ENCODE measurements at places on chromosomes 7 and 10.
A peak's percentile ranks its signal among the peaks of the same experiment; 100 is the strongest.

GRCh38 chr7:23476286-23477156, 6.2 kb upstream of the IGF2BP3 start:
- DNase-seq, result no peak

GRCh38 chr7:91165006-91165845, 99.0 kb upstream of the FZD1 start:
- no peak for DNase-seq

DNA sequence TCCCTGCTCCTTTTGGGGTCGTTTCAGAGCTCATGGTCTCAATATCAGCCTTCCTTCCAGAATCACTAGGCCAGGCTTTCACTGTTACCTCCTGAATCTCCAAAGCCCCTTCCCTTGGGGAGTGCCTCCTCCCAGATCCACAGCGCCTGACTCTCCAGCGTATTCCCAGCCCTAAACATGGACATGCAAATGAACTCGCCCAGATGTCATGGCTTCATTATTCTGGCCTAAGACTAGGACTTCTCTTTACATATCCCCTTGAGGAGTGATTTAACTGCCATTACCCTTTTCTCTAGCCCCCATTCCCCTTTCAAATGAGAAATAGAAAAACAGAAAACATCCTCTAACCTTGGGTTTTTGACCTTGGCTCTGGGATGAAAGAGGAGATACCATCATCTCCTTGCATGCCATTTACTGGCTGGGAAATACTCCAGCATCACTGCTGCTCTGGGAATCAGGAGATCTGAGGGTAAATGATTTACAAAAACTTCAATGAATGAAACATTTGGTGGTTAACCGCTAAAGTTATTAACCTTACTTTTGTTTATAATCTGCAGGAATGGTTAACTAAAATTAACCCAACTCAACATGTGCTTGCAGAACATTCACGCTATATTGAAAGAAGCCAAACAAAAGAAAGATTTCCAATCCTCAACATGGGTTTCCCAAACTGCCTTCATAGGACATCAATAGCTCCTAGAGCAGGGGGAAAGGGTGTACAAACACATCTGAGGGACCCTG, 37.0 kb downstream of the FAM171A1 start:
- DNase-seq, result no peak

- no peak for DNase-seq
These were observed 13.1 kb upstream of the LIPF start for GRCh38 chr10:88651101-88651551.

GRCh38 chr7:150686030-150686631, 625 bp downstream of the GIMAP2 start:
- DNase-seq, result no peak

- no peak for DNase-seq
These were observed 942.5 kb downstream of the KCNMA1 start for GRCh38 chr10:76695069-76695468.

DNA sequence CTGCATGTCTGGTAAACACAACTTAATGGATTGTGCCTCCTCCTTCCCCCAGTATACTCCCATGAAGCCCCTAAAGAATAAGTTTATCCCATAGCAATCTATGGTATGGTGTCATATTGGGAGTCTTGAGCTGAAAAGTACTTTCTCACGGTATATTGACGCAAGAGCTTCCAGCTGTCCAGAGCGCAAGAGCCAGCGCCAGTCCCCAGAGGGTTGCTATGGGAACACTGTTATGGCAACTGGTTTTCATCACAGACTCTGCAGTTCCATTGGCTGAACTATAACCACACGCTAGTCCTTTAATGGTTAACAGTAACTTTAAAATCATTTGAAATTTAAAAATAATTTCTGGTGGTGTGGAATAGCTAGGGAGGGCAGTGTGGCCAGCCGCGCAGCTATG, 46.9 kb downstream of the PRPF18 start:
- DNase-seq, result peak; percentile 85

GRCh38 chr7:142364551-142364950, 106.7 kb upstream of the PRSS58 start:
- no peak for DNase-seq

DNA sequence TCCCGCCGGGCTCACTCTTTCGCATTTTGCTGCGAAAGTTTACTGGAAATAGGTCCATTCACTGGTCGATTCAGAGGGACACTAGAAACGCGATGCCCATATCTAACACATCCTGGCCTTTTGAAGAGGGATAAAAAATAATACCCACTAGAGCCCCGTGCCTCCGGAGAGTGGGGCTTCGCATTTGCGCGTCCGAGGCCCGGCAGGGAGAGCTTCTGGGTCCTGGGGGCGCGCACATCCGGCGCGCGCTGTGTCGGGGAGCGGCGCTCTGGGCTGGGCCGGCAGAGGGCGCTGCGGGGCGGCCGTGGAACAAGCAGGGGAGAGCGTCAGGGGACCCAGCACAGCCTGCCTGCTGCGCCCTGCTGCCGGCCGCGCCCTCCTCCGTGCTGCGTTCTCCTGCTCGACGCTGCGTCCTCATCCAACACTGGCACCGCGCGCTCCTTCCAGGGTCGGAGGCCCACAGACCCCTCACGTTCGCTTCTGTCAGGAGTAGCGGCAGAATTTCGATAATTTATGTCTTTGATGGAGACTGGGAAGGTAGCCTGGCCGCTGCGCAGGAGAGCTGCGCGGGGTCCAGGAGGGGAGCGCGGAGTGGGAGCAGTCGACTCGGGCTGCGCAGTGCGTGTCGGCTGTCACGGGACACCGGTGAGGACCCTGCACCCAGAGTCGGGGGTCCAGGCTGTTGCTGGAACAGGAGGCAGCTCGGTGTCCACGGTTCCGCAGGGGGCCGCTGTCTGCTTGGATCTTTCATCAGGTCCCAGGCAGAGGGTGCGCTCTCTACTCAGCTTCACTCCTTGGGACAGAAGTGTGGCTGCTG, 41.5 kb upstream of the ZNF32 start:
- peak; percentile 96 for DNase-seq

DNA sequence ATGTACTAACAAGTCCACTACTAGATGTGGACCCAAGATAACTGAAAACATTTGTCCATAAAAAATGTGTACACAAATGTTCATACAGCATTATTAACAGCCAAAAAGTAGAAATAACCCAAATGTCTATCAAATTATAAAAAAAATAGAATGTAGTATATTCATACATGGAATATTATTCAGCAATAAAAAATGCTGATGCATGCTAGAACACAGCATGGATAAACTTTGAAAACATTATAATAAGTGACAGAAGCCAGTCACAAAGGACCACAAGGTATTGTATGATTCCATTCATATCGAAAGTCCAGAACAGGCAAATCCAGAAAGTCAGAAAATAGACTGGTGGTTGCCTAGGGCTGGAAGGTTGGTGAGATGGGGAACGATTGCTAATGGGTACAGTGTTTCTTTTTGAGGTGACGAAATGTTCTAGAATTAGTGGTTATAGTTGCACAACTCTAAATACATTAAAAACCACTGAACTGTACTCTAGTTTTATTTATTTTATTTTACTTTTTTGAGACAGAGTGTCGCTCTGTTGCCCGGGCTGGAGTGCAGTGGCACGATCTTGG, 43.3 kb upstream of the ANLN start:
- DNase-seq, result no peak

GRCh38 chr7:46201961-46202360, 280.9 kb upstream of the IGFBP3 start:
- DNase-seq, result no peak

DNA sequence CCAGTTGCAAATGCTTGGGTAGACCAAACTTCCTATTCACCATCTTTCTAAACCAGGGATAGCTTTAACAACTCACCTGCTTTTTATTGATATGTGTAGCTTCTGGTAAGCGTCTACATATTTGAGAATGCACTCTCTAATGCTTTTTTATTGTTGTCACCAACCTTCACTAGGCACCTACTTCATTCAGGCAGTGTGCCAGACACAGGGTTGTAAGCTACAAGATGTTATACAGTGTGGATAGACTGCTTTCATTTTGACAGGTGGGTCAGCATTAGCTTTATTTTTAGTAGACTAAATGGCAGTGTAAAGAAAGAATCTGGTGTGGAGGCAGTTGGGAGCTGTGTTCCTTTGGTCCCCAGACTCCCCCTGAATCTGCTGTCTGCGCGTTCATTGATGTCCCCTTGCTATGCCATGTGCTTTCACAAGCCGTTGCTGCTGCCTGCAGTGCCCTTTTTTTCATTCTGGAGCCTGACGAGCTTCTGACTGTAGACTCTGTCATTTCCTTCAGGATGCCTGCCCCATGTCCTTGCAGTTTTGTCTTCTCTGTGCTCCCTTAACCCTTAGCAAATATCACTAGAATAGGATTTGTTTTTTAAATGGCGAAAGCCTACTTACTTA, 32.1 kb downstream of the NRF1 start:
- no peak for DNase-seq

All from right forelimb (tissue), 1 donor.